ENCODE measurements at places on chromosomes 7 and 10.
A peak's percentile ranks its signal among the peaks of the same experiment; 100 is the strongest.

DNA sequence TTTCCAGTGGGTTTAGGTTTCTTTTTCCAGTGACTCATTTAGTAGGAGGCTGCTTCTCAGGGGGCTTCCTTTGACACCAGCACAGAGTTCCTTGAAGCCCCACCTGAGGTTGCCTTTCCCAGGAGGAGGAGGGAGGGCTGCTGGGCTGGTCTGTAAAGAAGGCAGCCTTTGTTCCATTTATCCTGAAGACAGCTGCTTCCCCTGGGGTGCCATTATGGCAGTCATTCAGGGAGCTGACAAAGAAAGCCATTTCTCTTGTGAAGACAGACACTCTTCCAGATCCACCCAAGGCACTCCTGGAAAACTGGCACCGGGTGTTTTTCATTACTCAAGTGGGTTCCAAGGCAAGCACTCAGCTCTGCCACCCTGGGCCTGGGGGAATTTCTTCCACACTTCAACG is 54.0 kb downstream of the MTURN start:
- no peak for DNase-seq

DNA sequence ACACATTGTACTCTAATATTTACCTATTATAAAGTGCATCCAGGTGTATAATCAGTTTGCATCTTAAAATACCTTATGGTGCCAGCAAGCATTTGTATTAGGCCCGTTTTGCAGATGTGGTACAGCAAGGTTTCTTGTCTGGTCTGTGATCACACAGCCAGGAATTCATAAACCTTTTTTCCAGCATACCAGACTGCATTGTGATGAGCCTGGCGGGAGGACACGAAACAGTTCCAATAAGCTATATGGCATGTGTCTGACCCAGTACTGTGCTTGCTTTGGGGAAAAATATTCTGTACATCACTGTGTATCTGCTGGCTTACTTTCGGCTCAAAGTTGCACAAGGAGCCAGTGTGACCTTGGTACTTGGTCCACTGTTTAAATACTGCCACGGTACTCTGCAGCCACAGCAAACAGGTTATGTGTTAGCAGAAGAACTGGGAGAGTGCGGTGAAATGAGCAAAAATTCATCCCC is 36.3 kb downstream of the CHN2 start:
- DNase-seq: no peak

DNA sequence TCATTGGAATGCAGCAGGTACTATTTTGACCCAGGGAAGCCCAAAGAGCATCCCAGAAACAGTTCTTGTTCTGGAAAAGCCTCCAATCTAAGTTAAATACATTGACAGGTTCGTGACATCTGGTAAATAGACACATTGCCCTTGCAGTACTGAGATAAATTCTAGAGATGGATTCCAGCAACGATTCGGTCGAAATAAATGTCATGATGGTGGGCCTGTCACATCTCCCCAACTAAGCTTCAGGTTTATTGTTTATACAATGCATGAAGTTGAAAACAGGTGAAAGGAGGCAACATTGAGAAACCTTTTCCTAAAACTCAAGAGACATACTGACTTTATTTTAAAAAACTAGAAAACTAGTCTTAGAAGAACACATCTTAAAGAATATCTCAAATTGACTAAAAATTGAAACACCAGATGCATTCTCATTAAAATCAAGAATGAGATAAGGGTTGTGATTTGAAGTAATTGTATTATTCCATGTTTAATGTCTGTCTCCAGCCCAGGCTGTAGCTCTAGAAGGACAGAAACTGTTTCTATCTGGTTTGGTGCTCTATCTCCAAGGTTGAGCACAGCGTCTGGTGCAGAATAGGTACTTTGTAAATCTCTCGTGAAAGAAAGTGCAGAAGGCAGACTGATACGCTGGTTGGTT is 114.0 kb downstream of the CABCOCO1 start:
- DNase-seq: no peak

DNA sequence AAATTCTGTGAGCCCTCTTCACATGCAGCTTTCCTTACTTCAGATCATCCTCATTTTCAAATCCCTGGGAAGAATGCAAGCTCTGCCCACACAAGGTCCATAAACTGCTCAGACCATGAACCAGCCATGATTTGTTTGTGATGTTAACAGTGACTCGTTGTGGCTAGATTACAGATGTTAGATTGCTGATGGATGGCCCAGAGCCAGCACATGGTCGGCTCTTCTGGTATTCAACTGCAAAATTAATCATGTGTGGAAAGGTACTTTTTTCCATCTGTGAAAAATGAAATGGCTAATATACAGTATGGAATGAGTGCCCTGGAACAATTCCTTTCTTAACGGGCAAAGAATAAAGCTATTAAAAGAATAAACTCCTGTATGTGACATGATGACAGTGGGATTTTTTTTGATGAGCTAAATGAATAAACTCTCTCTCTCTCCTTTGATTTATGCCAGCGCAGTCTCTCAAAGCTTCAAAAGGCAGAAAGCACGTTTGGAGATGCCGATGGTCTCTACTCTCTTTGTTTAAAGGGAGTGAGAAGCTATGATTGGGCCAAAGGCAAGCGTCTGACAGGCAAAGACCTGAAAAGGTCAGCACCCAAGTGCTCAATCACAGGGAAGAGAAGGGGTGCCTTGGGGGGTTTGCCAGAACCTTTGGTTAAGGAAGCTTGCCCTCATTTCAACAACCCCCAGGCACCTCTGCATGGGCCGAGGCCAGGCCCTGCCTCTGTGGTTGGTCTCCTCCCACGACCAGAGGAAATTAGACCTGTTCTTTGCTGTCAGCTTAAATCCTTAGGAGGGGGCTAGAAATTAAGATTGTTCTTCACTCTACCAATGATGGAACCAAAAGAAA is 444.0 kb upstream of the NFE2L3 start:
- no peak for DNase-seq

DNA sequence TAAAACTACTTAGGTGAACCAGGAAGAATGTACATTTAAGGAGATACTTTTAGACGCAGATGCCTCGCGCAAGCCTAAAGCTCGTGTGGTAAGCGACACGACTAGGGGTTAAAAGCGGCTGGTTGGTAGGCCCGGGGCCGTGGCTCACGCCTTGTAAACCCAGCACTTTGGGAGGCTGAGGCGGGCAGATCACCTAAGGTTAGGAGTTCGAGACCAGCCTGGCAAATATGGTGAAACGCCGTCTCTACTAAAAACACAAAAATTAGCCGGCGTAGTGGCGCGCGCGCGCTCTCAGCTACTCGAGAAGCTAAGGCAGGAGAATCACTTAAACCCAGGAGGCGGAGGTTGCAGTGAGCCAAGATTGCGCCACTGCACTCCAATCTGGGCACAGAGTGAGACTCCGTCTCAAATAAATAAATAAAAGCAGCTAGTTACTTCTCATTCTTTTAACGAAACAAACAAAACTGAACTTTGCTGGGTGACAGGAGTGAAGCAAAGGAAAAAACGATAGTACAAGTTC is 879 bp downstream of the NUDT5 start:
- DNase-seq: peak; percentile 59

DNA sequence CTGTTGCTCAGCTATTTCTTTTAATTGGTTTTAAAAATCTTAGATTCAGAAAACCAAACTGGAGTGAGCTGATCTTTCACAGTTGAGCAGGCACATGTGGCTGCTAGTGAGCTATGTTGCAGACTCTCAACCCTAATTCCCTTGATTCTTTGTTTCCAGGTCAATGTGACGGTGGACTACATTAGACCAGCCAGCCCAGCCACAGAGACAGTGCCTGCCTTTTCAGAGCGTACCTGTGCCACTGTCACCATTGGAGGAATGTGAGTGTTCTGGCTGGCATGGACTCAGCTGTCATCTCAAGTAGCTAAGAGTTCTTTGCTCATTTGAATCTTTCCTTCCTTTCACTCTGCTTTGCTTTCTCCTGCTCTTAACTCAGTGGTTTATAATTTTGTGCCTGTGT is 187.1 kb downstream of the LRRC4 start:
- DNase-seq: no peak

- DNase-seq: no peak
Observed at GRCh38 chr10:113712755-113713639, 33.3 kb downstream of the CASP7 start.

DNA sequence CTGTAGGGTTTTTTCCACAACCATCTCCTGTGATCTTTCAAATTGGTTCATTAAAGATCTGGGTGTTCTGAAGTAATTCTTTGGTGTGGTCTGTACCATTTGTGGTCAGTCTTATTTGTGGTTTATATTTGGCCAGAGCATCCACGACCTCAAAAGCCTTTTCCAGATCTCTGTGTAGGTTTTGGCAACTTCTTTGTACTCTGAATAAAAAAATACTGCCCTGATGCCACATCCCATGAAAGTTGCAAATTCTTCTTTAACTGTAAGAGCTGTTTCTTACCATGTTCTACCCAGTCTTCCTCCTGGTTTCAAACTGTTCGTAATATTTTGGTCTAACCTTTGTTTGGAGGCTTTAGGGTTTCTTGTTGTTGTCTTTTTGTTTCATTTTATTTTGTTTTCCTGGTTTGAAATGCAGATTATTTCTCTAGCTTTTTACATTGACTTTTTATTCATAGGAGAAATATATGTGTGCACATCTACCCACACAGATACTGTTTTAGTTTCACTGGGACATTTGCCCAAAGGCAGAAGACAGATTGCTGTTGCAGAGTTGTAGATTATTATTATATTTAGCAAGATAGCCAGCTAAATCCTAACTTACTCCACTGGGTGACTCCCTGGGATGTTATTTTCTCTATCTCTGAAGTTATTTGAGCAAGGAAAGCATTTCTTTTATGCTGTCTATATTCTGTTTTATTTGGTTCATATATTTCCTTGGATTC is 123.2 kb upstream of the SAMD8 start:
- no peak for DNase-seq

- no peak for DNase-seq
Observed at GRCh38 chr10:21712975-21713374, 178.9 kb downstream of the MLLT10 start.

- DNase-seq: no peak
Observed at GRCh38 chr7:132102942-132103341, 473.3 kb downstream of the PLXNA4 start.

GRCh38 chr7:156115582-156115981 is 303.3 kb upstream of the SHH start:
- DNase-seq: no peak
